ENCODE measurements at places on chromosomes 3 and 15.

DNA sequence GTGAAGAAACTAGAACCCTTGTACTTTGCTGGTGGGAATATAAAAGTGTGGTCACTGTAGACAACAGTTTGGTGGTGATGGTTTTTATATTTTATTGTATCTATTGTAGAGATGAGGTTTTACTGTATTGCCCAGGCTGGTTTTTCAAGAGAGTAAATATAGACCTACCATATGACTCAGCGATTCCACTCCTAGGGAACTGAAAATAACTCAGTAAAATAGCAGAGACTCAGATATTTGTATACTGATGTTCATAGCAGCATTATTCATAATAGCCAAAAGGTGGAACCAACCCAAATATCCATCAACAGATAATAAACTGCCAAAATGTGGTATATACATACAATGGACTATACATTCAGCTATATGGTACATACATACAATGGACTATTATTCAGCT, 68.8 kb upstream of the IL12A start:
- no peak for DNase-seq

DNA sequence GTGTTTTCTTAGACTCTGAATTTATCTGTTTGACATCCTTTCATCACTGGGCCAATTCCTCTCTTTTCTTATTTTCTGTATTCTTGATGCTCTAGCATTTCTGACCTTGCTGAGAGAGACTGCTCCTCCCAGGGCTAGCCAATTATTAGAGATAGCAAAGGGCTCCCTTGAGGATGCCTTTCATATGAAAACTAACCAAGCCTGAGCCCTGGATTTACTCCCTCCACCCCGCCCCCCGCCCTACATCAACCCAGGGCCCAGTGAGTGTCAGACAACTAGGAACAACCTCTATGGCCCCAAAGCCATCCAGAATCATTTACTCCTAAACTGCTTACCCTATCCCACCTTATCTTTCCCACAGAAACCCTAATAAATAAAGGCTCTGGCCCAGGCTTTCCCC, 69.7 kb upstream of the LARS2 start:
- no peak for DNase-seq

DNA sequence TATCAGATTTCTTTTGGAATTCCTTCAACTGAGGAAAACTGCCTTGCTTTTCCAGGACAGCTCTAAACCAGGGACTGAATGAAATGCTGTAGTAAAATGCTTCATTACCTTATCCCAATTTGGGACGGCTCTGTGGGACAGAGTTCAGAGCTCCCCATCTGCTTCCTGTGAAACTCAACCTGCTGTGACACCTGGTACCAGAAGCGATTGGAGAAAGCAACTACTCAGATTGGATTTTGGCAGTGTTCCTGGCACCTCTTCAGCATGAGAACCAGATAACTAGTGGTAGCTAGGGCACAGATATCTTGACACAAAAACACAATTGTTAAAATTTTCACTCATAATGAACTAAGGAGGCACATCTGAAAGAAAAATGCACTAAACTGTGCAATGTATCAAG, 539.1 kb downstream of the SI start:
- no peak for DNase-seq

GRCh38 chr3:142857056-142857455, 31.8 kb downstream of the PCOLCE2 start:
- no peak for DNase-seq

DNA sequence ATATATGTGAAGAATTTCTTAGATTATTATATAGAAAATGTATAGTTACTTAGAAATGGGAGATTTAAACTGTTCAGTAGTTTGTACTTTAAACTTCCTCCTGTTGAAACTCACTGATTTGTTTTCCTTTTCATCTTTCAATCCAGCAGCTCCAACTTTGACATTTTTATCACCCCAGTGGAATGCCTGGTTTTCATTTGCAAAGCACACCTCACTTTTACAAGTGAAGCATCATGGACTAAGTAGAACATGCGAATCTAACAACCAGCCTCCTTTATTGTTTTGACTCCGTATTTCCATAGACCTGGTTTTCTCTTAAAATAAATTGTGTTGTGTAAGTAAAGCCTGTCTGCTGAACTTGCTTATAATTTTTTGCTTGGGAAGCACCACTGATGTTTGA, 97.8 kb upstream of the ROBO2 start:
- DNase-seq = no peak

GRCh38 chr3:146164971-146165769, 4.2 kb upstream of the PLOD2 start:
- DNase-seq = no peak

DNA sequence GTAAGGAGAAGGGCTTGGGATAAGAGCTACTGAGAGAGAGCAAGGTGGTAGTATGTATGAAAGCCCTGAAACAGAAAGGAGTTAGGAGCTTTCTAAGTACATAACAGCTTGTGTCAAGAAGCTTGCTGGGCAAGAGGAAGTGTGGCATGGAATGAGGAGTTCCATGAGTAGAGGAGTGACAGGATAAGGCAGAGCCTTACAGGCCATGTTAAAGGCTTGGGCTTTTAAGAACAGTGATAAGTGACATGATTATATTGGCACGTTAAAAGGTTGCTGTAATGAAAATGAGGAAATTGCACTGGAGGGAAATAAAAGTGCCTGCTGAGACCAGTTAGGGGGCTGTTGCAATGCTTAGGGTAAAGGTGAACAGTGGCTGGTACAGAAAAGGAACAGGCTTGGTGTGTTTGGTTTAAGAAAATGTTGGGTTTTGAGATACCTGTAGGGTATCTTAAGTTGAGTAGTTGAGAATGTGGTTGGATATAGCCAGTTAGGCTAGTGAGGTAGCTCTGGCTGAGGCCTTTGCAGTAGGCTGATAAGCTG, 49.0 kb downstream of the MEF2A start:
- DNase-seq = no peak

- DNase-seq = no peak
These were observed 37.7 kb downstream of the FAM174B start for GRCh38 chr15:92617549-92618520.

DNA sequence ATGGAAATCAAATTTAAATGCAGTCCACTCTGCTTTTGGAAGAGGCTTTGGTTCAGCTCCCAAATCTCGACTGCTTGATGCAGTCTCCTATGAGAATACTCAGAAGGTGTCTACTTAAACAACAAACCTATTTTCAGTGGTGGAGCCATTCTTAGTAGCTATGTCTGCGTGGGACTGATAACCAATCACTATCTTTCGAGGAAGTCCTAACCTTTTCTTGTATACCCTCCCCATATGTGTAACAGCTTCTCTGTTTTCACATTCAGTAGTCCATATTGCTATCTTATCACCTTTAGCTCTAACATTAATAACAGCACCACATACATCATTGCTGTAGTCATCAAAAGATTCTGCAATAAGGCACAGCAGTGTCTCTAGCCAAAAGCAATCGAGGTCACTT, 333.0 kb upstream of the ATP11B start:
- no peak for DNase-seq
